ENCODE measurements at places on chromosomes 7 and 10. TPM values are rescaled to one million over a fixed set of nuclear protein-coding genes. Genes with fewer than 3 reads are reported as not detected.

- no peaks in the 10 kb centered on the region for H3K27me3 ChIP-seq
- no peak for DNase-seq
- H3K4me1 ChIP-seq: no peaks in the 10 kb centered on the region
- H3K36me3 ChIP-seq: peaks cover 2% of the 10 kb centered on the region
- no peak overlapping the region for H3K4me3 ChIP-seq
- no peak overlapping the region for H3K27ac ChIP-seq
These were observed 41.5 kb downstream of the PITRM1 start for GRCh38 chr10:3131098-3131497.

- H3K4me3 ChIP-seq: no peak overlapping the region
- no peaks in the 10 kb centered on the region for H3K36me3 ChIP-seq
- H3K27ac ChIP-seq: no peak overlapping the region
- no peak for DNase-seq
- H3K4me1 ChIP-seq: no peaks in the 10 kb centered on the region
These were observed 31.3 kb downstream of the ANXA8 start for GRCh38 chr10:47452495-47453140.

SDK1 gene
- 15.1 TPM for total RNA-seq

DNA sequence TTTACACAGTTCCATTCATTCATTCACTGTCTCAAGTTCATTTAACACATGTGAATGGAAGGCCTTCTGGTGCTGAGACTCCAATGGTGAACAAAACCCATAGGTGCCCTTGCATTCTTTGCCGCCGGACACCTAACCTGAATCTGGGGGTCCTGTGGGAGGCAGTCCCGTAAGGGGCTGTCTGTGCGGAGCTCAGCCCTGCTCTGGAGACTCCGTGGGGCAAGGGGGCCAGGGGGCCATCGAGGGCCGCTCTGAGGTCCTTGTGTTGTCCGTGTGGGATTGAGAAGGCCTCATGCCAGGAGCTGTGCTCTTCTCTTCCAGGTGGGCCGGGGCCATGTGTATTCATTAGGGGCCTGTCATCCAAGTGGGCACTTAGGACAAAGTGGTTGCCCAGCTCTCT is 15.3 kb downstream of the PTPRE start:
- peaks cover 70% of the 10 kb centered on the region for H3K4me1 ChIP-seq
- H3K4me3 ChIP-seq: no peak overlapping the region
- H3K27me3 ChIP-seq: no peaks in the 10 kb centered on the region

GRCh38 chr10:130807096-130807495 is 504.4 kb downstream of the TCERG1L start:
- H3K4me3 ChIP-seq: no peak overlapping the region
- no peaks in the 10 kb centered on the region for H3K4me1 ChIP-seq
- no peaks in the 10 kb centered on the region for H3K36me3 ChIP-seq

GRCh38 chr7:132390705-132391104 is 185.6 kb downstream of the PLXNA4 start:
- peaks cover 7% of the 10 kb centered on the region for H3K4me1 ChIP-seq
- H3K27ac ChIP-seq: peak overlapping the region; percentile 9
- H3K36me3 ChIP-seq: no peaks in the 10 kb centered on the region
- H3K4me3 ChIP-seq: no peak overlapping the region
- no peak for DNase-seq
- no peaks in the 10 kb centered on the region for H3K27me3 ChIP-seq

DNA sequence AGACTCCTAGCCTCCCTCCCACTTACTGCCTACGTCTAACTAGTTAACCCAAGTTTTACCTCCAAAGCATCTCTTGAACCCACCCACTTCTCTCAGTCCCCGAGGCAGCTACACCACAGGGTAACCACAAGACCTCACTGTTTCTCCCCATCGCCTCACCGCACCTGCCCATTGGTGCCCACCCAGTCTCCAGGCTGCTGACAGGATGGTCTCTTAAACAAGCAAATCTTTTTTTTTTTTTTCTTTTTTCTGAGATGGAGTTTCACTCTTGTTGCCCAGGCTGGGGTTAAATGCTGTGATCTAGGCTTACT is 47.0 kb downstream of the DENND2A start:
- H3K4me3 ChIP-seq: no peak overlapping the region
- no peaks in the 10 kb centered on the region for H3K4me1 ChIP-seq
- DNase-seq: no peak
- H3K27ac ChIP-seq: no peak overlapping the region
- H3K27me3 ChIP-seq: no peaks in the 10 kb centered on the region

GRCh38 chr10:5888843-5889623 is 660 bp downstream of the ANKRD16 start:
- peaks cover 33% of the 10 kb centered on the region for H3K36me3 ChIP-seq
- H3K4me3 ChIP-seq: peak overlapping the region; percentile 72
- peaks cover 20% of the 10 kb centered on the region for H3K4me1 ChIP-seq
- no peak for DNase-seq
- H3K27me3 ChIP-seq: no peaks in the 10 kb centered on the region

DNA sequence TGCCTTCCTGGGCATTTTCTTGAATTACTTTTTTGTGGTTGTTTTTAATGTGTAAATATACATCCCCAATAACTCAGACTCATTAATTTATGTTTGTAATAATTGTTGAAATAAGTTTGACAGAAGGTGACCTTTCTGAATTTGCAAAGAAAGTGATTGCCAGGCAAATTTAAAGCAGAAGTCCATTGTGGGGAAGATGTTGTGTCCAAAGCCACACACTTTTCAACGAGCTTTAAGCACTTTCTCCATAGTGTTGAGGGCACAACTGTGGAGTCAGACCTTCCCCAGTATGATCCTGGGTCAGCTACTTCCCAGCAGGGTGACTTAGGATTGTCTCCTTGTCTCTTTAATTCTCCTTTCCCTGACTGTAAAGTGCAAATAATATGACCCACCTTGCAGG is 52.5 kb downstream of the PTPRE start:
- H3K4me3 ChIP-seq: no peak overlapping the region
- H3K27ac ChIP-seq: no peak overlapping the region
- no peaks in the 10 kb centered on the region for H3K27me3 ChIP-seq
- no peak for DNase-seq
- no peaks in the 10 kb centered on the region for H3K36me3 ChIP-seq

DNA sequence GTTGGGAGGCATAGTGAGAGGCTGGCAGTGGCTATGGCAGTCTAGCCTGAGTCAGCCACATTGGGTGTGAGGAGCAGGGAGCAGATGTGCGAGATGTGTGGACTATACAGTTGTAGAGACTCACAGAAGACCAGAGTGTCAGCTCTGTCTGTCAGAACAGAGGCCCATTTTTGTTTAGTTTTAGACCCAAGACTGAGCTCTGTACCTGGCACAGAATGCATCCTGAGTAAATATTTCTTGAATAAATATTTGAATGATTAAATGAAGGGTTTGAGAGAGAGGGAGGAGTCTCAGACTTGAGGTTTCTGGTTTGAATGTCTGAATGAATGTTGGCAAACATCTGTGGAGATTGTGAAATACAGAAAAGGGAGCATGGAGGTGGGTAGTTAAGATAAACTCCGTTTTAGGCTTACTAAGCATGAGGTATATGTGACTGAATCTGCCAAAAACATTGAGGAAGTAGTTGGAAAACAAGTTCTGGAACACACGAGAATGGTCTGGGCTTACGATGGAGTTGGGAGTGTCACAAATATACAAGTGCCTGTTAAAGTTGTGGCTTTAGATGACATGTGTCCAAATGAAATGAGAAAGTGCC is 3.6 kb downstream of the SEC23IP start:
- H3K36me3 ChIP-seq: no peaks in the 10 kb centered on the region
- H3K27ac ChIP-seq: peak overlapping the region; percentile 15
- peaks cover 38% of the 10 kb centered on the region for H3K4me1 ChIP-seq
- no peak for DNase-seq
- no peaks in the 10 kb centered on the region for H3K27me3 ChIP-seq

- H3K4me3 ChIP-seq: no peak overlapping the region
- DNase-seq: no peak
- H3K4me1 ChIP-seq: no peaks in the 10 kb centered on the region
- no peaks in the 10 kb centered on the region for H3K36me3 ChIP-seq
These were observed 32.5 kb downstream of the MTERF1 start for GRCh38 chr7:91847876-91848588.

- H3K27me3 ChIP-seq: no peaks in the 10 kb centered on the region
- H3K4me1 ChIP-seq: no peaks in the 10 kb centered on the region
- H3K27ac ChIP-seq: no peak overlapping the region
- H3K36me3 ChIP-seq: no peaks in the 10 kb centered on the region
These were observed 41.4 kb downstream of the GSDME start for GRCh38 chr7:24715661-24716479.

DNA sequence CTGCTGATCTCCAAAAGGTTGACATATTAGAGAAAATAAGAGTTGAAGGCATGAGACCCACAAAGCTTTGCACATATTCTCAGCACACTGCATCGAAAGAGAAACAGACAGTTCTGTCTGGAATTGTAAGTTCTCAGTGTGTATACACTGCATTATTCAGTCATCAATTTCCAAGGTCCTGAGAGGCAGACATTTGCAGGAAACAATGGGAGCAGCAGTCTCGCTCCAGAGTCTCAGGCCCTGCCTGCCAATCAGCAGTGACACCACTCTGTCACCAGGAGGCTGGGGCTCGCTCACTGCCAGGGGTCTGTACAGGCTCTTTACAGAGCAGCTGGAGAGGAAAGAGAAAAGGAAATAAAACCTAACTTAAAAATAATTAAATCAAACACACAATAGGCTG is 36.3 kb downstream of the JAZF1 start:
- no peak for DNase-seq
- H3K27ac ChIP-seq: no peak overlapping the region
- no peaks in the 10 kb centered on the region for H3K4me1 ChIP-seq
- no peak overlapping the region for H3K4me3 ChIP-seq

DNA sequence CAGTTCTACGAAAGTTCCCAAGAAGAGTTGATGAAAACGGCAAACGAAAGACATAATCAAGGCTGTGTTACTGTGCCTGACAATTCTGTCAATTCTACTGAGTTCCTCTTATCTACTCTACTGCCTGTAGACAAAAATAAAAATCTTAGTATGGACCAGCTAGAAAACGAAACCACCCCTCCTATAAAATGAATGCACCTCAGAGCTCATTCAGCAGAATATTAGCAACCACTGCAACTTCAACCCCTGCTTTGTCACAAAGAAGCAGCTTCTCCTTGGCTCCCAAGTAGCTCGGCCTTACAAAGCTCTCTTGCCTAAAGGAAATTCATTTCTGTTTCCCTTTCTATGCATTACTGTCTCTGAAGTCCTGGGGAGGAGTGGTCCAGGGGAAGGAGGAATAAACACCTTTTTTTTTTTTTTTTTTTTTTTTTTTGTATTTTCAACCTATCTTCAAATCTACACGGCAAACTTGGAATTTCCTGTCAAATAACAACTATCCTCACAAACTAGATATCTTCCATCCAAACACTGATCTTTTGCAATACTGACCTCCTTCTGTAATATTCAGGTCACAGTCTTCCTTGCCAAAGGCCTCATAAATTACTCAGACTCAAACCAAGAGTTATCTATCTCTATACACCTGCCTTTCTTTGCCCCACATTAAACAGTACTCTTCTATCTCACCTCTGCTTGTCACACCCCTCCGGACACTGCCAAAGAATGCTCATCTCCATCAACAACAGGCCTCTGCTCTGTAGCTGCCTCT is 74.3 kb downstream of the GLI3 start:
- no peak overlapping the region for H3K27ac ChIP-seq
- no peak overlapping the region for H3K4me3 ChIP-seq
- no peaks in the 10 kb centered on the region for H3K36me3 ChIP-seq
- DNase-seq: no peak

- peaks cover 29% of the 10 kb centered on the region for H3K4me1 ChIP-seq
- H3K4me3 ChIP-seq: no peak overlapping the region
- no peak for DNase-seq
- H3K27ac ChIP-seq: no peak overlapping the region
These were observed 5.5 kb downstream of the FAM3C start for GRCh38 chr7:121390617-121391016.

USP6NL gene
- 33.9 TPM for total RNA-seq

- H3K4me3 ChIP-seq: no peak overlapping the region
- H3K27me3 ChIP-seq: peaks cover 55% of the 10 kb centered on the region
- peaks cover 14% of the 10 kb centered on the region for H3K36me3 ChIP-seq
- DNase-seq: no peak
These were observed 1.1 kb upstream of the MOGAT3 start for GRCh38 chr7:101201695-101202602.

DNA sequence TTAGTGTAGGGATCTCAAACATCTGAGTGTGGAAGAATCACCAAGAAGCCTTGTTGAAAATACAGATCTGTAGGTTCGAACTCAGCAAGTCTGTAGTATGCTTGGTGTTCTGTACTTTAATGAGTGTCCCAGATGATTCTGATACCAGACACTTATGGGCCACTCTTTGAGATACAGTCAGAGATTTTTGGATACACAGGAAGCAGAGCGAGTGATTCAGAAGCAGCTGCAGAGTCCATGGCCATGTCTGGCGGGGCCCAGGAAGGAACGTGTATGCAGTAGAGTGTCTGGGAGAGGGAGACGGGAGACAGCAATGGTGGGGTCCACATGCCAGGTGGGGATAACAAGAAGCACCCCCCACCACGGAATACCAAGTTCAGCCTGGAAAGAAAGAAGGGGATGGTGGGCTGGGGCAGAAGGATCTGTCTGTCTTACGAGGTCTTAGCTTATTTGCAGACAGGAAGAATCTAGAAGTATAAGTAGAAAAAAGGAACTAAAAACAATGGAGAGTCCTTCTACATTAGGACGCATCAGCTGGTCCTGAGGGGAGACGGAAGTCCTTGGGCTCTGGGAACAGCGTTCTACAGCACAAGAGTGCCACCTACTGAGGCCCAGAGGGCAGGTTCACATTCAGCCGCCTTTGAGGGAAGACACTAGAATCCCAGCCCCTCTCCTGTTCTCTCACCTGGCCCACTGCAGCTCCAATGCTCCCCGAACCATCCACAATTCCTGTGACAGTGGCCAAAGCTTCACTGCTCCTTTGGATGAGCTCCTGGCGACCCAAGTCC is 55.4 kb downstream of the SLC37A3 start:
- DNase-seq: no peak
- no peaks in the 10 kb centered on the region for H3K36me3 ChIP-seq
- H3K27ac ChIP-seq: no peak overlapping the region

PPP1R3A gene
- total RNA-seq: not detected

DNA sequence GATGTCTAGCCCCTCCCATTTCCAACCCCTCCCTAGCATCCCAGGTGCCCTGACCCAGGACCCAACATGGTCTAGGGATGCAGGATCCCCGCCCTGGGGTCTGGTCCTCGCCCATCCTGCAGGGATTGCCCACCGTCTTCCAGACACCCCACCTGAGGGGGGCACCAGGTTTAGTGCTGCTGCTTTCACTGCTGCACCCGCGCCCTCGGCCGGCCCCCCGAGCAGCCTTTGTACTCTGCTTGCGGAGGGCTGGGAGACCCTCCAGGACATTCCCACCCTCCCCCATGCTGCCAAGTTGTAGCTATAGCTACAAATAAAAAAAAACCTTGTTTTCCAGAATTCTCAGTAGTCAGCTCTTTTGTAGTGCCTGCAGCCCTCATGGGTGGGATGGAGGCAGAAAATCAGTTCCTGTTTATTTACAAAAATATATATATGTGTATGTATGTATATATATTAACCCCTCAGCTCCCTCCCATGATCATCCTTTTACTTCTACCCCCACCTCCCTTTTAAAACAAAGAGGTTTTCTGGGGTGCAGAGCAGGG is 9.7 kb downstream of the ZYX start:
- H3K4me1 ChIP-seq: peaks cover 4% of the 10 kb centered on the region
- no peak for DNase-seq
- H3K27me3 ChIP-seq: no peaks in the 10 kb centered on the region
- H3K36me3 ChIP-seq: peaks cover 42% of the 10 kb centered on the region
- no peak overlapping the region for H3K4me3 ChIP-seq
- H3K27ac ChIP-seq: peak overlapping the region; percentile 92

LRIT1 gene
- not detected for total RNA-seq

PNLIPRP2 gene
- 0.42 TPM for total RNA-seq
